Stimulated activated CD4-positive, alpha-beta T cell treated with anti-CD3 and anti-CD28 coated beads, Interleukin-2, amount 100 ng/mL, for 48 hours (primary cell): ENCODE measurements at places on chromosomes 1 and 21.

DNA sequence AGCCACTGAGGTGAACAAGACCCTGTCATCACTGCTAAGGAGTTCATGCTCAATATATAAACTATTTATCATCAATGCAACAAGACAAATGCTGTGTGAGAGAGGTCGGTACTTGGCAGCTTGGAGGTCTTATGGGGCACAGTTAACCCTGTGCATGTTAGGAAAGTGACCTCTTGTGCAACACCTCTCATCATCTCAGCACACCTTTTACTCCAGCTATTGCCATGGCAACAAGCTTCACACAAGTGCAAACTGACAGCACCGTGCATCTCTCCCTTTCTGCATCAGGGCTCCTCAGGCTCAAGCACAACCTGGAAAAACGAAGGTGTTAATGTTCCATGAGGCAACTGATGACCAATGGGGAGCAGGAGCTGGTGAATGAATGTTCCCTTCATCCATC is 14.7 kb upstream of the MYSM1 start:
- DNase-seq: no peak

DNA sequence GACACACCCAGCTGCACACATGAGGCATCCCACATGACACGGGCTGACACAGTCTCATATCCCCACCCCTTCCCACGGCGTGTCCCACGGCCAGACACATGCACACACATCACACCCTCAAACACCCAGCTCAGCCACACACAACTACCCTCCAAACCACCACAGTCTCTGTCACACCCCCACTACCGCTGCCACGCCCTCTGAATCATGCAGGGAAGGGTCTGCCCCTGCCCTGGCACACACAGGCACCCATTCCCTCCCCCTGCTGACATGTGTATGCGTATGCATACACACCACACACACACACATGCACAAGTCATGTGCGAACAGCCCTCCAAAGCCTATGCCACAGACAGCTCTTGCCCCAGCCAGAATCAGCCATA is 22.6 kb downstream of the PODN start:
- no peak for DNase-seq

- DNase-seq: no peak
Observed at GRCh38 chr1:227465256-227465655, 98.1 kb upstream of the ZNF678 start.

- no peak for DNase-seq
Observed at GRCh38 chr1:37474697-37475379, 458 bp downstream of the ZC3H12A start.

- no peak for DNase-seq
Observed at GRCh38 chr1:98817821-98818220, 156.3 kb downstream of the SNX7 start.

DNA sequence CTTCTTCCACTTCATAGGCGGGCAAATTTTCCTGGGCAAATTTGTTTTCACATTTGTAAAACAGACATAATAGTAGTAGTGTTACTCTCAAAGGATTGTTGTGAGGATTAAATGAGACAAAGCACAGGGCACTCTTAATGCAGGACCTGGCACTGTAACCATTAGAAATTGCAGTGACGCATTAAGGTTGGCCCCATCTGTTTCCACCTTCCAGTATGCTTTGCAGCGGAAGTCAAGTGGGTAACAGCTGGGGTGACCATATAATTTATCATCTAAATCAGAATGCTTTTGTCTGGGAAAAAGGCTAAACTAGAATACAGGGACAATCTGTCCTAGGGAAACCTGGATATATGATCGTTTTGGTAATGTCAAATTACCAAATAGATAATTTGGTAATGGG is 132.5 kb upstream of the CACHD1 start:
- DNase-seq: no peak

- DNase-seq: no peak
Observed at GRCh38 chr1:30539884-30540283, 183.5 kb downstream of the MATN1 start.

- DNase-seq: no peak
Observed at GRCh38 chr1:207188901-207189300, 84.9 kb downstream of the C4BPA start.

GRCh38 chr1:153364766-153365666 is 7.4 kb downstream of the S100A9 start:
- DNase-seq: no peak

GRCh38 chr1:158694596-158694995 is 5.9 kb downstream of the OR6K2 start:
- DNase-seq: no peak

DNA sequence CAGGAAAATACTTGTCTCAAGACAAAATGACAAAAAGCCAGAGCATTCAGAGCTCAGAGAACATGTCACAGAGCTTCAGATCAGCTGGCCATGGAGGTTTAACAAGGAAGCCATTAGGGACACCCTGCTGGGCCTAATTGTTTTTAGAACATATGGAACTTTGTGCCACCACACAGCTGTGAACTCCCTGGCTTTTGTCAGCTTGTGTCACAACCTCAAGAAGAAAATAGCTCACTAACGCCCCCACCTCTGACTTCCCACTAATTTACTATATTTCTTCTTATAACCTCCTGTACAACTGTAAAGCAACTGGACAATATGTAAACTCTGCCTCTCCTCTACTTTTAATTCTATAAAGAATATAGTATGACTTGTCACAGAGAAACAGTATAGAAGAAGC is 21.0 kb upstream of the TDRD10 start:
- no peak for DNase-seq

- DNase-seq: no peak
Observed at GRCh38 chr1:242245255-242245654, 246.4 kb upstream of the MAP1LC3C start.

DNA sequence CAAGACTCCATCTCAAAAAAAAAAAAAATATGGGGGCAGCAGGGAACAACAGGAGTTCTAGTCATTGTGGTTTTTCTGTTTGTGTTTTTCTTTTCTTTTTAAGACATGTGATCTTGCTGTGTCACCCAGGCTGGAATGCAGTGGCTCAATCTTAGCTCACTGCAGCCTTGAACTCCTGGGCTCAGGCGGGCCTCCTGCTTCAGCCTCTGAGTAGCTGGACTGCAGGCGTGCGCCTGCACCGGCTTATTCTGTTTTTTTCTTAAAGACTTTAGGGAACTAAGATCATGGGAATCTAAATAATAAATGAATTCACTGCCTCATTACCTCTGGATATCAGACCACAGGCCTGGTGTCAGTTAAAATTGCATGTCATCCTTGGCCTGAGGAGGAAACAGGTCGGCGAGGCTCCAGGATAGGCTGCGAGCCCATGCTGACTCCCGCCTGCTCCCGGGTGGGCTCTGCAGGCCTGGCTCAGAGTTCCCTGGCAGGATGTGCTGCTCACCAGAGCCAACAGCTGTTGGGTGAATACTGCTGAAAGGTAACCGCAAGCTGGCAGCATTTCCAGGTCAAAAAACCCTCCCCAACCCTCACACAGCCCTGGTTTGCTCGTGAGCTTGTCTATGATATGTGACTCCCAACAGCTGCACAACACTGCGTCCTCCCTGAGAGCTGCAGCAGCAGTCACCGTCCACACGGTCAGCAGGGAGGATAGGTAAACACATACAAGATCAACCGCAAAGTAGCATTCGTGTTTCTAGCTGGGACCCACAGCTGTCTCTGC is 58.1 kb downstream of the SCCPDH start:
- DNase-seq: no peak
